ENCODE measurements at places on chromosomes 13 and 19.

GRCh38 chr19:29882719-29883105 is 59.3 kb upstream of the URI1 start:
- DNase-seq: no peak

- DNase-seq: no peak
Measured at GRCh38 chr19:11705474-11705873, 33.3 kb downstream of the ZNF823 start.

- DNase-seq: no peak
Measured at GRCh38 chr13:85406269-85406975, 392.8 kb downstream of the SLITRK6 start.

GRCh38 chr13:44906713-44907112 is 82.6 kb downstream of the NUFIP1 start:
- DNase-seq: no peak

- DNase-seq: no peak
Measured at GRCh38 chr19:24000656-24001055, 86.0 kb downstream of the ZNF726 start.

GRCh38 chr13:26497968-26498511 is 59.4 kb upstream of the WASF3 start:
- DNase-seq: no peak

DNA sequence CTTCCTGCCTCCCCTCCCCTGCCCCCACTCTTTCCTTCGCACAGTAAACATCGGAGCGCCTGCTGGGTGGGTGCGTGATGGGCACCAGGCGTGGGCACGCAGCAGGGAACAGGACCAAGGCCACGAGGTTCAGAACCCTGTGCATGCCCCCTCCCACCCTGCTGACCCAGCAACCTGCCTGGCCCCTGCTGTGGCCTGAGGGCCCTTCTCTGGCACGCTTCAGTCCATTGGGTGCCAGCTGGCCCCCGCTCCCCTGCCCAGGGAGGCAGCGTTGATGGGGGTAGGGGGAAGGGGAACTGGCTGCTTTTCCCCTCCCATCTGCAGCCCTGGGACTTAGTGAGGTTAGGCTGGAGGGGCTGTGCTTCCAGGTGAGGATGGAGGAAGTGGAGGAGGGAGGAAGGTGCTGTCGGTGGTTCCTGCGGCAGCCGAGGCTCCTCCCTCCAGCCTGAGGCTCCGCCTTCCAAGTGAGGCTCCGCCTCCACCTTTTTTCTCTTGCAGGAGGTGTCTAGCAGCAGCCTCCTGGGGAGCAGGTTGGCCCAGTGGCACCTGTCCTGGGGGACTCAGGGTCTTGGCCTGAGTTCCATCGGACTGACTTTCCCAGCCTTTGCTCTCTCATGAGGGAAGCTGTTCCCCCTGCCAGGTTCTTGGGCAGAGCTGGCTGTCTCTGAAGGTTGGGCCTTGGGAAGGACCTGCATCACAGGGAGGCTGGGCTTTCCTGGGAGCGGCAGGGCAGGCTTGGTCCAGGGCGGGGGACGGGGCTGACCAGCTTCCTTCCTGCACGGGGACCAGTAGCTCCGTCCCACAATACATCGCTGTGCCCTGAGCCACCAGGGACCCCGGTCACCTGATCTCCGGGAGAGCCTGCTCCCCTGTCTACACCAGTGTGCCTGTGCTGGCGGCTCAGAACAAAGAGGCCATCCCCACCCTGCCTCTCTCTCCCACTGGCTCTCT is 7.3 kb downstream of the PIAS4 start:
- no peak for DNase-seq

DNA sequence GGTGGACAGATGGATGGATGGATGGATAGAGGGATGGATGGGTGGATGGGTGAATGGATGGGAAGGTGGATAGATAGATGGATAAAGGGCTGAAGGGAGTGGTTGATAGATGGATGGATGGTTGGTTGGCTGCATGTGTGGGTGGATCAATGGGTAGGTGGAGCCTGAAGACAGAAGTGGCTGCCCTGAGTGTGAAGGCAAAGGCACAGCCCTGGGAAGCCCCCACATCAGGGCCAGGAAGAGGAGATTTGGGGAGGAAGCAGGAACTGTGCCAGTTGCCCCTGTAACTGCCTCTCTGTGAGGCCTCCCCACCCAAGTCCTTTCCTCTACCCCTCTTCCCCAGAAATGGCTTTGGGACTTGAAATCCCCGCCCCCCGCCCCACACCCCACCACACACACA is 43.4 kb upstream of the NFIC start:
- DNase-seq: no peak

GRCh38 chr13:31192306-31192705 is 7.5 kb upstream of the B3GLCT start:
- DNase-seq: no peak

GRCh38 chr13:98467263-98467985 is 109.5 kb downstream of the STK24 start:
- no peak for DNase-seq

DNA sequence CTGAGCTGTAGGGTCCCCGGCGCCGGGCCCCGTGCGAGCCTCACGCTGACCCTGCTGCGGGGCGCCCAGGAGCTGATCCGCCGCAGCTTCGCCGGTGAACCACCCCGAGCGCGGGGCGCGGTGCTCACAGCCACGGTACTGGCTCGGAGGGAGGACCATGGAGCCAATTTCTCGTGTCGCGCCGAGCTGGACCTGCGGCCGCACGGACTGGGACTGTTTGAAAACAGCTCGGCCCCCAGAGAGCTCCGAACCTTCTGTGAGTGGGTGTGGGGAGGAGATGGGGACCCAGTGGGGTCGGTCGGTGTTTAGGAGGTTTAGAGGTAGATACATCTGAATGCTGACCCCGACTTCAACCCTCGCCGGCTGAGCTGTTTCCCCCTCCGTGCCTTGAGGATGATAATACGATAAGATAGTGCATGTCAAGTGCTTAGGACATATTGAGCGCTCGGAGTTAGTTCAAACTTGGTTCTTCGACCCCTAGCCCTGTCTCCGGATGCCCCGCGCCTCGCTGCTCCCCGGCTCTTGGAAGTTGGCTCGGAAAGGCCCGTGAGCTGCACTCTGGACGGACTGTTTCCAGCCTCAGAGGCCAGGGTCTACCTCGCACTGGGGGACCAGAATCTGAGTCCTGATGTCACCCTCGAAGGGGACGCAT is 1.9 kb downstream of the ICAM5 start:
- DNase-seq: no peak

- DNase-seq: no peak
Measured at GRCh38 chr19:46564701-46565100, 36.4 kb upstream of the CALM3 start.

- no peak for DNase-seq
Measured at GRCh38 chr19:33902395-33902794, 105.7 kb downstream of the KCTD15 start.

- DNase-seq: no peak
Measured at GRCh38 chr13:47904891-47905290, 96.2 kb downstream of the SUCLA2 start.

GRCh38 chr19:11296264-11296663 is 304 bp downstream of the TSPAN16 start:
- DNase-seq: no peak

DNA sequence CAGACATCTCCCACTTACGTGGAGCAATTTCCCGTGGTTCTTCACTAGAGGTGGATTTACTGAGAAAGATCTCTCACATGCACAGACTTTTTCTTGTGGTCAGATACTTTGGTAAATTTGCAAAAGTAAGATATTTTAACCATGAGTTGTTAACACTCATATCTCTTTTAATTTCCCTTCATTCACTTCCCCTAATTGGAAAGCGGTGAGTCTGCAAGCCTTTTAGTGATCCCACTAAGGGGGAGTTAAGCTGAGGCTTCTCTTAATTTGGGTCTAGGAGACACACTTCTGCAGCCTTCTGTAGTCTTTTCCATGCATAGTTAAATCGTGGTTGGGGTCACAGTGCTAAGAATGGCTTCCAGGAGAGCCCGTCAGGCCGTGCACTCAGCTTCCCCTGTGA is 30.7 kb upstream of the SERPINE3 start:
- DNase-seq: no peak

GRCh38 chr19:17677002-17677401 is 11.2 kb downstream of the UNC13A start:
- no peak for DNase-seq

GRCh38 chr13:41678848-41679247 is 221.5 kb downstream of the RGCC start:
- no peak for DNase-seq

DNA sequence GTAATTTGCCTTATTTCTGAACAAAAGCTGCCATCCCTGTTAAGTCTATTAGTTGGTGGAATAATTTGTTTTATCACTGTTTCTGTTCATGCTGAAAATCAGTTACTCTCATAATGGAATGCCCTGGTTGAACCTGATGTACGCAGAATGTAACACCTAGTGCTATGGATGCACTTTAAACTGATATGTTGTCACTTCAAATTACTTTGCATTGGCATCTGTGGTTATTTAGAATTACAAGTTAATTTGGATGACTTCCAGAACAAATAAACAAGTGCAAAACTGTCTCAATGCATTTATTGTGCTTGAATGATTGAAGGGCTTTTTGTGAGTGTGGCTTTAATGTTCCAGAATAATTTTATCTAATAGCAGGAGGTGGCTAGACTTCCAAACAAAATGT is 368.2 kb upstream of the SLITRK5 start:
- DNase-seq: no peak

DNA sequence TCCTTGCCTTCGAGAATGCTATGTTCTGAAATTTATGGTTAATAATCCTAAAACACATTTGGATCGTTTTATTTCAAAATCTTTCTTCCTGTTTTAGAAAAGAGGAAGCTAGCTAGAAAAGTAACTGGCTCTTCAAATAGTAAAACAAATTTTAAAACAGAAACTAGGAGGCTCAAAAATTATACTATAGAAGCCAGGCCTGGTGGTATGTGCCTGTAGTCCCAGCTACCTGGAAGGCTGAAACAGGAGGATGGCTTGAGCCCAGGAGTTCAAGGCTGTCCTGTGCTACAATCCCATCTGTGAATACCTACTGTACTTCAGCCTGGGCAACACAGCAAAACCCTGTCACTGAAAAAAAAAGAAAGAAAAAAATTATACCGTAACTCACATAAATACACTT is 57.9 kb downstream of the ELF1 start:
- no peak for DNase-seq

- DNase-seq: no peak
Measured at GRCh38 chr19:20276011-20276731, 109.2 kb downstream of the ZNF486 start.

DNA sequence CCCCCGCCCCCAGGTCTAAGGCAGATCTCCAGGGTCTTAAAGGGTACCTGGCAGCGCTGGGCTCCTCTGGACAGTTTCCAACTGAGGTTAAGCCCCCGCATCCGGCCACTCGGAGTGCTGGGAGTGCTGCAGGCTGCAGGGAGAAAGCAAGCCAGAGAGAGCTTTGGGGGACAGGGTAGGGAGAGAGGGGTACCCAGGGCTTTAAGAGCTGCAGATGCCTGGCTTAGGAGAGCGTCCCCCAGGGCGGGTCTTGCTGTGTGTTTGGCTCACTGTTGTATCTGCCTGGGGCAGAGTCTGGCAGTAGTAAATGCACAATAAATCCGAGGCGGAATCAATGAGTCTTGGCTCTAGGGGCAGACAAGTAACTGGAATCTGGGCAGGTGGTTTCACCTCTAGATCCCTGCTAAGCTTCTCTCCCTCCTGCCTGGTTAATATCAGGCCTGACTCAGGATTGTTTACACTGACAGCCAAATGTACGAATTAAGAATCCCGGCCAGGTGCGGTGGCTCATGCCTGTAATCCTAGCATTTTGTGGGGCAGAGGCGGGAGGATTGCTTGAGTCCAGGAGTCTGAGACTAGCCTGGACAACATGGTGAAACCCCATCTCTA is 798 bp upstream of the COX6B2 start:
- DNase-seq: no peak

- no peak for DNase-seq
Measured at GRCh38 chr19:54186934-54187381, 2.4 kb downstream of the MBOAT7 start.

DNA sequence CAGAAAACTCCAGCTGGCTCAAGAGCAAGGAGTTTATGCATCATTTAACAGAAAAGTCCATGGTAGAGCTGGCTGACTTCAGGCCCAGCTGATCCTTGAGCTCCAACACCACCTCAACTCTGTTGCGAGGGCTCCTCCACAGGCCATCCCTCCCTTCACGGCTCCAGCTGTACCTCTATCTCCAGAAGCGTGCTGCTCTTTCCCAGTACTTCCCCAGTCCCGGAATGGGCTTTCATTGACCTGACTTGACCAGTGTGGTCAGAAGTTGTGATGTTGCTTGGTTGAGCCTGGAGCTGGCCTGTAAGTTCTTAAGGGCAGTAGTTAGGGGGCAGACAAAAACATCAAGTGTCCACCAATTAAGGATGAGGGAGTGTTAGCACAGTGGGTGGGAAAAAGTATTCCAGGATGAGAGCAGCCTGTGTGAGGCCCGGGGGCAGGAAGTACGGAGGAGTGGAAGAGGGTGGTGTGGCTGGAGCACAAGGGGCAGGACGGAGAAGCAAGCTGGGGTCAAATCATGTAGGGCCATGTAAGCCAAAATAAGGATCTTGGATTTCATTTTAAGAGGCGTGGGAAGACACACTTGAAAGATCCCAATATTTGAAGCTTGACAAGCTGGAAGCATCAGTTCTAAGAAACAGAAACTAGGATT is 24.0 kb downstream of the SKA3 start:
- no peak for DNase-seq

GRCh38 chr13:37621811-37622361 is 23.3 kb upstream of the POSTN start:
- no peak for DNase-seq

DNA sequence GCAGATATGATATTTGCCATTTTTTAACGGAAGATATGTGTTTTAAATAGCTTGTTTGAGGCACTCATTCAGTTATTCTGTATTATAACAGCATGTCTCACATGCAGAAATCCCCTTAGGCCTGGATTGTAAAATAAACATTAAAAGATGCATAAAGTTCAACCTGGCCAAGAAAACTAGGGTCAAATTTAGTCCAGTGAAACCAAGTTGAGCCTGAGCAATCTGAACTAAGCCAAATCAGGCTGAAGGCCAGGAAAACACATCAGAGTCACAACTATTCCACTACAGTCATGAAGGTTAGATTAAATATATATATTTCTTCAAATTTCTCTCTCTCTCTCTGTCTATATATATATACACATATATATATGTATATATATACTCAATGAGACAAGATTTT is 504.8 kb downstream of the SLITRK1 start:
- DNase-seq: no peak

DNA sequence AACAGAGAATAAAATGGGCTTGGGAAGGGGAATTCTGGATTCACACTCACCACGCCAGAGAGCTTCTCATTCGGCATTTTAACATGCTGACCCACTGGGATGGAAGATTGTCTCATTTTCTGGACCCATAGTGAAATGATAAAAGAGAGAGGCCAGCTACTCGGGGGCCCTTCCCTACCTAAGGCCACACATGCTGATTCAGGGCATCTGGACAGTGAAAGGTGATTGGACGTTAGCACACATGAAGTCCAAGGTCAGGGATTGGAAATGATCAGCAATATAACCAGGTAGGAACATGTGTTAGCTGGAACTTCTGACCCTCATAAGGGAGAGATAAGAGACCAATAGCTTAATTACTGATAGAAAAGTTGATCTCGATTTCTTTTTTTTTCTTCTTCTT is 183.7 kb downstream of the NUFIP1 start:
- DNase-seq: no peak
